ENCODE measurements at places on chromosomes 4 and X.
A peak's percentile ranks its signal among the peaks of the same experiment; 100 is the strongest.

DNA sequence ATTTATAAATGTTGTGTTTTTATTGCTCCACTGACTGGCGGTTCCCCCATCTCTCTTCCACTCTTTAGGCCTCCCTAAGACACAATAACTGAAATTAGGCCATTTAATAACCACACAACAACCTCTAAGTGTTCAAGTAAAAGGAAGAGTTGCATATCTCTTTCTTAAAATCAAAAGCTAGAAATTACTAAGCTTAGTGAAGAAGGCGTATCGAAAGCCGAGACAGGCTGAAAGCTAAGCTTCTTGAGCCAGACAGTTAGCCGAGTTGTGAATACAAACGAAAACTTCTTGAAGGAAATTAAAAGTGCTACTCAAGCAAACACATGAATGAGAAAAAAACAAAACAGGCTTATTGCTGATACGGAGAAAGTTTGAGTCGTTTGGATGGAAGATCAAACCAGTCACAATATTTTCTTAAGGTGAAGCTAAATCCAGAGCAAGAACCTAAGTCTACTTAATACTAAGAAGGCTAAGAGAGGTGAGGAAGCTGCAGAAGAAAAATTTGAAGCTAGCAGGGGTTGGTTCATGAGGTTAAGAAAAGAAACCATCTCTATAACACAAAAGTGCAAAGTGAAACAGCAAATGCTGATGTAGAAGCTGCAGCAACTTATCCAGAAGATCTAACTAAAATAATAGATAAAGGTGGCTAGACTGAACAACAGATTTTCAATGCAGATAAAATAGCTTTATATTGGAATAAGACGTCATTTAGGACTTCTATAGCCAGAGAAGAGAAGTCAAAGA, 194.0 kb upstream of the TTC29 start:
- DNase-seq, result no peak

DNA sequence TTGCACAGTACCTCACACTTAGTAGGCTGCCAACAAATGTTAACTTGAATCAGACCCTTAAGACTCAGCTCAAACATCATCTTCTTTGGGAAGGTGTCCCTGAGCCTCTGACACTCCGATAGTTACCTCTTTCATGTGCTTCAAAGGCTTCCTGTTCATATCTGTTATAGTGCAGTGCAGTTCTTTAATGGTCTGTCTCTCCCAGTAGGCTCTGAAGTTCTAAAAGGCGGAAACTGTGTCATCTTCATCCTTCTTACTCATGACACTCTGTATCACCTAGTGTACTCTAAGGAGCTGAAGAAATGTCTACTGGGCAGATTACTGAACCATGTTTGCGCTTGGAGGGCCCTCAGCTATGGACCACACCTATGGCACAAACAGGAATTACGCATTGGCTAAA, 2.1 kb upstream of the DIAPH2 start:
- DNase-seq, result no peak

GRCh38 chr4:57080781-57081650, 29.2 kb downstream of the IGFBP7 start:
- no peak for DNase-seq

DNA sequence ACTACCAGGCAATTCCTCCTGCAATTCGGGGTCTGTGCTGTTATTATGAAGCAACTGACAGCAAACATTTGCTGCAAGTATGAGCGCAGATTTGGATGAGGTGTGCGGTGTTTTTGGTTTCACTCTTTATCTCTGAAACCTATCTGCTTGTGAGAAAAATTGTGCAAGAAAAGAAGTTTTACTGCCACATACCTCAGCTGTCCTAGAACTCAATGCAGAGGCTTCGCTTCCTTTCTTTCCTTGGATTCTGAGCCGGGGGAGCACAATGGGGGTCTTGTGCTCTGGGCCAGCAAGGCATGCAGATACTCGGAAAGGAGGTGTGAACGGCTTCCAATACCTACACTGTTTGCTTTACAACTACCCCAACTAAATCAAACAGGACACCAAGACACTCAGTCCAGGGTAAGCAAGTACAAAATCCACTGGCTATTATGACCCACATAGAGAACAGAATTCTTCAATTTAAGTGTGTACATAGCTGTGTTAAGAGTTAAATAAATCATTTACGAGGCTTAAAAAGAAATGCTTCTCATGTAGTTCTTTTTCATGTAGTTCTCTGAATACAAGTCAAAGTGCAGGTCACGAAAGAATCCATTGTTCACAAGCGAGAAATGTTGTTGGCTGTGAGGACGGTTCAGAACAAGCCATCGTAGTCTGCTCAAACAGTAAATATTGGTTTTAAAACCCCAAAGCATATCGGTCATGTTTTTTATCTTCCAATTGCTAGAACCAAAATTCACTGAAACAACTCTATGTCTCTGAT, 1.1 kb downstream of the SORBS2 start:
- no peak for DNase-seq

- no peak for DNase-seq
Measured at GRCh38 chrX:15848576-15848975, 6.0 kb downstream of the AP1S2 start.

DNA sequence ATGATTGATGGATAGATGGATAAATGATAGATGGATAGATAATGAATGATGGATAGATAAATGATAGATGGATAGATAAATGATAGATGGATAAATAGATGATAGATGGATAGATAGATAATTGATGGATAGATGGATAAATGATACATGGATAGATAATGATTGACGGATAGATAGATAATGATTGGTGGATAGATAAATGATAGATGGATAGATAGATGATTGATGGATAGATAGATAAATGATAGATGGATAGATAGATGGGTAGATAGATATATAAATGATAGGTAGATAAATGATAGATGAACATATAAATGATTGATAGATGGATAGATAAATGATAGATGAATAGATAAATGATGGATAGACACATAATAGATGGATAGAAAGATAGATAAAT, 49.5 kb upstream of the SHOX start:
- DNase-seq, result no peak

DNA sequence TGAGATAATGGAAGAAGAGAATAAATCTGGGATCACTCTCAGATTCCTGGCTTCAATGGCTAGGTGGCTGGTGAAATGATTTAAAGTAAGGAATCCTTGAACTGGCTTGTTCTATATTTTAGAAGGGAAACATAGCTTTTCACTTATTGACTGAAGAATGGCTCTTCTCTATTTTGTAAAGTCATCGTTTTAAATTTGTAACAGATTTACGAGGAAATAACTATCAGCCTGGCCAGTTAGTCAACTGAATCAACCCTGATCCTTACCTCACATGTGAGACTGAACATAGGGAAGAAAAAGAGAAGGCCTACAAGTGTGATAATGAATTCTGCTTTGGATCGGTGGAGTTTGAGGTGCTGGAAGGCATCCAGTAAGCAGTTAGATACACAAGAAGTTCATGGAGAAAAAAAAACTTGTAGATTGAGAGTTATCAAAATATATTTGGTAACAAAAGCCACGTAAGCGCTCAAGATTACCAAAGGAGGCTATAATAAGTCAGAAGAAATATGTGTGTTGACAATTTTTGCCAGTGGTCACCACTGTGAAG, 12.0 kb downstream of the AREG start:
- no peak for DNase-seq

- DNase-seq, result no peak
Measured at GRCh38 chr4:109978704-109979454, 66.2 kb downstream of the EGF start.

DNA sequence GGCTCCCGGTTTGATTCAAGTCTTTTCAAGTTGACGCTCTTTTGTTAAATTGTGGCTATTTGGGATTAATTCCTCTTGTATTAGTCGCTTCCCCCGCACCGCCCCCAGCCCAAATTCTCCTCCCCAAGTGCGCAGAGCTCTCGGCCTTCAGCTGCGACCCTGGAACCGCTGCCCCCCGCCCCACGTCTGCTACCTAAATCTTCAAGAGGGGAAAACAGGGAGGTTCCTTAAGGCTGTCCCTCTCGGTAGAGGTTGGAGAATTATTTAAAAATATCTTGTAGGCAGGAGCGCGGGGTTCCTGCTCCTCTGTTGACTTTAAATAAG, 860 bp upstream of the RPS6KA3 start:
- no peak for DNase-seq

- no peak for DNase-seq
Measured at GRCh38 chrX:110966839-110967238, 129.2 kb upstream of the PAK3 start.

DNA sequence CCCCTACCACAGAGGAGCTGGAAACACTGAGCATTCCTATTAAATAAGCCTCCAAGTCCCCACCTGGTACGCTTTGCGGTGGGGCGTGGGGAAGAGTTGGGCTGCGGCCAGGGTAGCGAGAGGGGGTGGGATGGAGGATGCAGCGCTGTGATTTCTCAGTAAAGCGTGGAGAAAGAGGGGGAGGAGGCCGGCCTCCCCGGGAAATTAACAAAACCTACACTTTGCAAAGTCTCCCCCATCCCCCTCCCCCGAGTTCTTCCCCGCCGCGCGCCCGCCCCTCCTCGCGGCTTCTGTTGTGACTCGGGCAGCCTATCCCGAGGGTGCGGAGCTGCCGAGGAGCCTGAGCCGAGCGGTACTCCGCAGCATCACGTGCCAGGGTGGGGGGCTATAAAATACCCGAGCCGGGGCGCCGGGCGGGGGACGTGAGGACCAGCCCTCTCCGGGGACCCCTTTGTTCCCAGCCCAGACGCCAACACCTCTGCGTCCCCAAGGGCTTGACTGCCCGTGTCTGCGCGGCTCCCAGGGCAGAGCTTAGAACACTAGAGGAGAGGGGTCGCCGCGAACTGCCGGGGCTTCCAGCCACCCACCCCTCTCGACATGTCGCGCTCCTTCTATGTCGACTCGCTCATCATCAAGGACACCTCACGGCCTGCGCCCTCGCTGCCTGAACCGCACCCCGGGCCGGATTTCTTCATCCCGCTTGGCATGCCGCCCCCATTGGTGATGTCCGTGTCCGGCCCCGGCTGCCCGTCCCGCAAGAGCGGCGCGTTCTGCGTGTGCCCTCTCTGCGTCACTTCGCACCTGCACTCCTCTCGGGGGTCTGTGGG, at the start of gene GSX2:
Gene GSX2 (plus strand): TSS at position 416 of the 827 bp plus-strand sequence. CDS start 182 bp downstream, at position 598.
- peak; percentile 74 for DNase-seq

GRCh38 chr4:89270792-89271191, 36.8 kb downstream of the GPRIN3 start:
- DNase-seq, result no peak

- DNase-seq, result no peak
Measured at GRCh38 chr4:26323821-26324220, 3.0 kb downstream of the RBPJ start.

DNA sequence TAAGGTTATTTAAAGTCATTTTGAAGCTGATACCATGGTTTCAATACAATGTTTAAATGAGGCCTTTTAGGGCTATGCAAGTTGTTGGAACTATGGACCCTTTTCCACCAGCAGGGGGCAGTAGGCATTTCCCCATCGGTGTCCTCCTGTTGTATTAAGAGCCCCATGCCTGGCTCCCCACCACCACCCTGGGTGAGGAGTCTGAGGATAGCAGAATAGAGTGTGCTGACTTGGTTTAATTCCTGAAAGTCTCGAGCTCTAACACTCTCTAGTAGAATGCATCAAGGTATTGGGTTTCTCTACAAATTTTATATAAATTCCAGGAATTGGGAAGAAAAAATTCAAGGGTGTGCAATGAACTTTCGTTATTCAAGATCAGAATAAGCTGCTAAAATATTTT, 234.8 kb upstream of the JADE1 start:
- DNase-seq, result peak; percentile 79

GRCh38 chr4:146330392-146330791, 116.1 kb downstream of the REELD1 start:
- no peak for DNase-seq

DNA sequence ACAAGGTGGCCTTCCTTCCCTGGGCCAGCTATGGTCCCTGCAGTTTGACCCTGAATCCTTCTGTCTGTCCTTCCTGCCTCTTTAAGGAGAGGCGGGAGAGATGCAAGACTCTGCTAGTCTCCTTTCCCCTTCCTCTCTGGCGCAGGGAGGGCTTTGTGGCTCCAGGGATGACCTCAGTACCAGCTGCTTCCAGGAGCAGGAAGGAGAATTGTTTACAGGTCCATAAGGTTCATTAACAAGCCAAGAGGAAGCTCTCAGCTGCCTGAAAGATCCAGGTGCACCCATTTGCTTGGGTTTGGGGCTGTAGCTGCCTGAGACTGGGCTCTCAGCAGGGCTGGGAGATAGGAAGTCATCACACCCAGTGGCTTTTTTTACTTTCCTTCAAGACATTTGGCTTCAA, 4.0 kb upstream of the FATE1 start:
- no peak for DNase-seq

DNA sequence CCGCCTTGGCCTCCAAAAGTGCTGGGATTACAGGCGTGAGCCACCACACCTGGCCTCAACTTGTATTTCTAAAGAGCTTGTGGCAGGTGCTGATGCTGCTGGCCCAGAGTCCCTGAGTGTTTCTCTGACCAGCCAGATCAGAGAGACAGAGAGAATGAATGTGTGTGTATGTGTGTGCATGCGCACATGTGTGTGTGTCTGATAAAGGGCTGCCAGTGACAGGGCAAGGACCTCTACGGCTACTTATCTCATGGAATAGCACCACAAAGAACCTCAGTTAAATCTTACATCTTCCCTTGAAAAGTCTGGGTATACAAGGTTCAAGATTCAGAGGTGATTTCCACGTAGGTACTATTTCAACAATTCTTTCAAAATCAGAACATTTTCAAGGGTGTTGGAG, 86.0 kb downstream of the SCD5 start:
- DNase-seq, result no peak

- no peak for DNase-seq
Measured at GRCh38 chr4:90515191-90515590, 388.0 kb downstream of the CCSER1 start.

DNA sequence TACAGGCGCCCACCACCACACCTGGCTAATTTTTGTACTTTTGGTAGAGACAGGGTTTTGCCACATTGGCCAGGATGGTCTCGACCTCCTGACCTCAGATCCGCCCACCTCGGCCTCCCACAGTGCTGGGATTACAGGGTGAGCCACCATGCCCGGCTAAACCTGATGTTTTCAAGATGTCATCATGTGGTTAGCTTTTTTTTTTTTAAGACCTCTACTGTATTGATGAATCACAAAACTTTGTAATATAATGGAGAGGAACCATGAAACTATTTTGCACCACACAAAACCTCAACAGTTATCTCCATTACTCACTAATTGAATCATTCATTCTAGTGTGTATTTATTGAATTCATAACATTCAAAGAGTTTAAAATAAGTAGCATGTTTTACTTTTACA, 94.7 kb upstream of the NEIL3 start:
- DNase-seq, result no peak
